Effector memory CD4-positive, alpha-beta T cell (primary cell): ENCODE measurements at places on chromosomes 6 and 20.

DNA sequence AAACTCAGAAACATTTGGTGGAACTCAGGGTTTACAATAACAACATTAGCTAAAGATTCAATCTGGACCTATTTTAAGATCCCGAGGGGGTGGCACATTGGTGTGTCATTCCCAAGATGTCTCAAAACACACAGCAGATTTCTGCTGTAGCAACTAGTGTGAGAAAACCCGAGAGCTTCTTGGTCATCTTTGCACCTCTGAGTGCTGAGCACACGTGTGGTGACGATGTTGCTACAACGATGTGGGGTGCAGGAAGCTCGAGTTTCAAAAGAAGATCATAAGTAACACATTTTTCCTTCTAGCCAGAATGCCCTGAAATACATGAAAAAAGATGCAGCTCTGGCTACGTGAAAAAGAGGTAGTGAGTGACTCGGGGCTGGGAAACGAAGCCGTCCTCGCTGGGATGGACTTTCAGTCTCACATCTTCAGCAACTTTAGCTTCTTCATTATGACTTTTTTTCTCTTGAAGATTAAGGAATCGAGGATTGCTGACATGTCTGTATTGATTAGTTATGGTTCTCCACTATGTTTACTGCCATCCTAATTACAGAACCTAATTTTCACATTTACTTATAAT, 1.5 kb downstream of the RAMACL start:
- DNase-seq = no peak

DNA sequence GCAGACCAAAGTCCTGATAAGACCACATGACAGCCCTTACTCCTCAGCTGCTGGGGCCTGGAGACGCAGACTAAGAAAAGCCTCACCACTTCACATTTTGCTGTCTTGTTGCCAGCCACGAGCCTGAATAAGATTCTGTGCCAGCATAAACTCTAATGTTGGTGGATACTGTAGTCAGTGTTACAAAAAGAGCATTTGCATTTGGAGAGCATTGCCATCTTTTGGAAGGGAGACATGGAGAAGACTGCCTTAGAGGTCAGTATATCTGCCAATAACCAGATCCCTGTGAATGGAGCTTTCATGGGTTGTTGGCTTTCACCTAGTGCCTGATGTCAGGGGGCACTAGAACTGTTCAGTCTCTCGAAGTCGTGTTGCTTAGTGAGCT, 315.2 kb downstream of the ZFAND3 start:
- DNase-seq = no peak

DNA sequence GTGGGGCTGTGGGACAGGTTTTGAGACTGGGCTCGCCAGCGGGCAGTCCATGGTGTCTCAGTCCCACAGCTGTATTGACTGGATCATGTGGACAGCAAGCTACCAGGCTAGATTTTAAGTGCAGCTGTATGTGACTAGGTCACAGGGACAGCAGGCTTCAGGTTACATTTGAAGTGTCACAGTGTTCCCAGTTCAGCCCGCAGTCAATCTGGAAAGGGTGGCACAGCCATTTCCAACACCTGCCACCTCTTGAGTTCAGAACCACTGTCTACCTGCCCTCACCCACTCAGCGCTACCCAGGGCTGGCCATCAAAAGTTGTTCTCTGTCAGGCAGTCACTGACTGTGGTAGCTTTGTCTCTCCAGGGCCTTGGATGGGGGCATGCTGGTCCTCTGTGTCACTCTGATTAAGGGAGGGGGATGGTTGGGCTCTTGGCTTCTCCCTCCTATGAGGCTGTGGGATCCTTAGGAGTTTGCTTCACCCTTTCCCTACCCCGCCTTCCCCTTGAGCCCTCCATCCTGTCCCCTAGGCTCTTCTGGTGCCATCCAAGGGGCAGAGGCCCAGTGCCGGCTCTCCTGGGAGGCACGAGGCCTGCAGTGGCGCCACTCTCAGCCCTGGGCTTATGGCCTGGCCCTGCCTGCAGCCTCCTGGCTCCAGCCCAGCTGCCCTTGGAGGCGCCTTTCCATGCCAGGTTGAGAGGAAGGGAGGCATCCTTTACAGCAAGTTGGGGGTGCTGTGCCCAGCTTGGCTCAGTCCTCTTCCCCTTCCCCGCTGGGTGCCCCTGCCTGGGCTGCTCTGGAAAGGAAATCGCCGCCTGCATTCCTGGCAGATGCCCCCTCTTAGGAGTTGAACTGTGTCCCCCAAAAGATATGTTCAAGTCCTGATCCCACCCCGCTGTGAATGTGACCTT, 44.9 kb downstream of the PNLDC1 start:
- no peak for DNase-seq

GRCh38 chr6:92404281-92404680, 1015.1 kb downstream of the EPHA7 start:
- no peak for DNase-seq

- DNase-seq = no peak
Observed at GRCh38 chr6:138997136-138997535, 9.1 kb upstream of the REPS1 start.

- DNase-seq = no peak
Observed at GRCh38 chr6:118719351-118720124, 68.1 kb upstream of the CEP85L start.

DNA sequence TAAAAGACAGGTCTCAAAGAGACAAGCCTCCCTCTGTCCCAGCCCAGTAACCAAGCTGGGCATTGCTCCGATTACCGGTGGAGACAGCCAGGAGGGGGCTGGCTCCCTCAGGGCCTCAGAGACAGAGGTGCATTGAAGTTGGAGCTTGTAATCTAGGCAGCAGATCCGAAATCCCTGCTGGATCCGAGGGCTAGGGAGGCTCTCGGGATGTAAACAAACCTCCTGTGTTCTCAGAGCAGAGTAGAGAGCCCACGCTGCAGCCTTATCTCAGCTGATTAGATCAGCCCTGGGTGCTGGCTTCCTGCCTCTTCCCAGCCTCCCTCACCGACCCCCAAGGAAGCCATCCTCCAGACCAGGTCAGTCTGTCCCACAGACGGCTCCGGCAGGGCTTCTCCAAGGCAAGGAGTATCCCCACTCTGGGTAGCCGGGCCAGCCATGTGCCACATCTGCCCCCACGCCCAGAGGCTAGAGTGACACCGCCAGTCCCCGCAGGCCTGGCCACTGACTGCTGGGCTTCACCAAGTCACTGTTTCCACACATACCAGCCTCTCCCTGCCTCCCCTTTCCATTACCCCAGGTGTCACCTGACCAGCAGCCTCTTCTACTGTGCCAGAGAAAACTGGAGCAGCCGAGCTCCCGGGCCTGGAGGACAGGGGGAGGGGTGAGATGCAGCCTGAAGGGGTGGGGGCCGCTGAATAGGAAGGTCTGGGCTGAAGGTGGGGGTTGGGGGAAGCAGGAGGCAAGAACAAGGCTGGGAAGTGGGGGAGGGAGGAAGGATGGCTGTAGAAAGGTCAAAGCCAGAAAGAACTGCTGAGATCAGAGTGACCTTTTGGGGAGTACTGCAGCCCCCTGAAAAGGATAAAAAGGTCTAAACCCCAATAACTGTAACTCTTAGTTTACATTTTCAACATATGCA, 6.0 kb downstream of the SDC4 start:
- no peak for DNase-seq

- no peak for DNase-seq
Observed at GRCh38 chr20:8454137-8454712, 322.2 kb downstream of the PLCB1 start.

DNA sequence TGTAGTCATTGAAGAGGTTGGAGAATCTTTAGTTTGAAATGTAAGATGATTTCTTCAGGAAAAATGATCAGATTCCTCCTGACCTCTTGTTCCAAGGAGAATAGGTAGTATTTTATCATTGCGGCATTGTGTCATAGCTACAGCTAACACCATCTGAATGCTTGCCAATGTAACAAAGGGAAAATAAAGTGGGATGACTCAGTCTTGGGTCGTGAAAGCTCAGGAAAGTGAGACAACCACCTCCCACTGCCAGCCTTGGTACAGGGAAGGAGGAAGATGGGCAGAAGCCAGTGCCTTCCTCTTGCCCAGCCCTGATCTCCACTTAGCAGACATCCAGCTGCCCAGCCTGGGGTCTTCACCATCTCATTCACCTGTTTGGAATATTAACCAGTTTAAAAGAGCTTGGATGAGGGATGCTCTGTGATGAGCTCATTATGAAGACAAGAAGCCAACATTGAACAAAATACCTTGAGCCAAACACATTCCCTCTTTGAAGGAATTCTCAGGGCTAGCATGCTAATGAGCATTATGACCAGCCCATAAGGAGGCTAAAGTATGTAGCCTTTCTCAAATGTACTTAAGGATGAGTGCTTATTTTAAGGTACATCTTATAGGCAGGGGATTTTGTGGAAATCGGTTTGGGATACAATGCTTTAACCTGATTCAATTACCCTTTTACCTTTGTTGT, 40.0 kb upstream of the APCDD1L start:
- DNase-seq = no peak

- no peak for DNase-seq
Observed at GRCh38 chr20:59148701-59149493, 14.7 kb upstream of the ZNF831 start.

DNA sequence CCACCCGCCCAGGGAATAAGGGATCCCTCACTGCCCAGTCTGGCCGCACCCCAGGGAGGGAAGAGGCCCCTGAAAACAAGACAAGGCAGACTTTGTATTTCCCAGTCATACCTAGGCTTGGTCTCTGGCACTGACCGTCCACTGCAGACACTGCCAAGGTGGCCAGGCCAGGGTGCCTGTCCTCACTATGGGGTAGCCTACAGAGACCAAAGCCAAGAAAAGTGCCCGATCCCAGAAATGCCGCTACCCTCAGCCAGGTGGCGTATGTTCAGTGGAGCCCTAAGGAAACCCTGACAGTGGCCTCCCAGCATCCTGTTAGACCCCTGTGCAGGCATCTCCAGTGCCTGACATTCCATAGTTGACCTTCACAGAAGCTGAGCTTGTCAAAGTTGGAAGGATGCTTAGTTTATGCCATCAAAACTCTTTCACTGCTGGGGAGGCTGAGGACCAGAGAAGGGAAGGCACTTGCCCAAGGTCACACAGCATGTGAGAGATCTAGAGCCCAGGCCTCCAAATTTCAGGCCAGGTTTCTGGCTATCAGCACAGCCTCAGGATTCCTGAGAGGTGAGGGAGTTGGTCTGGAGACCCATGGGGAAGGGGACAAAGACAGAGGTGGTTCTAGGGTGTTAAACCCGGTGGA, 2.5 kb downstream of the SCRT2 start:
- DNase-seq = no peak

GRCh38 chr20:23832775-23833513, 6.4 kb upstream of the CST2 start:
- no peak for DNase-seq

GRCh38 chr6:119533603-119534279, 184.2 kb upstream of the MAN1A1 start:
- no peak for DNase-seq

DNA sequence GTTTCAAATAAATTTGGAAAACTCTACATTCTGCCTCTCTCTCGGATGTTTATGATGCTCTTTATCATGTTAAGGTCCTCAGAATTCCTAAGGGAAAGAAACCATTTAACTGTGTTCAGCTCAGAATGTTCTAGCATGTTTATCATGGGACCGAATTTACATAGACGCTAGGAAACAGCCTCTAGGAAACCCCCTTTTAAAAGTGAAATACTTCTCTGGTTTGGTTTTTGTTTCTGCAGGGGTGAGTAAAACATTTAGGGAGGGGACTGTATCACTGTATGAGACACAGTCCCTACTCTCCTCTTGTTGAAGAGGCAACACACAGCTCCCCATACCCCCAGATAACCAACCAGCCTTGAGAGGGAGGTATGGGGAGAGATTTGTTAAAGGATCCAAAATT, 267.6 kb upstream of the SUPT3H start:
- DNase-seq = no peak

- DNase-seq = no peak
Observed at GRCh38 chr6:161772176-161772575, 498.3 kb upstream of the AGPAT4 start.

GRCh38 chr20:62906209-62906608, 20.1 kb downstream of the DIDO1 start:
- DNase-seq = no peak

GRCh38 chr20:41029150-41029901, 704 bp downstream of the TOP1 start:
- peak; percentile 9 for DNase-seq

GRCh38 chr20:13928901-13929300, 61.5 kb downstream of the SEL1L2 start:
- DNase-seq = no peak

- DNase-seq = no peak
Observed at GRCh38 chr6:1088492-1089001, 223.4 kb upstream of the FOXQ1 start.

GRCh38 chr20:34337544-34337943, 25.5 kb upstream of the ITCH start:
- DNase-seq = no peak
